Activated CD4-positive, CD25-positive, alpha-beta regulatory T cell (primary cell): ENCODE measurements at places on chromosomes 5 and 9.

- DNase-seq: no peak
These were observed 183.1 kb downstream of the TRIO start for GRCh38 chr5:14326035-14326903.

- no peak for DNase-seq
These were observed 100.3 kb downstream of the NSG2 start for GRCh38 chr5:174145821-174146220.

GRCh38 chr5:58961631-58962280 is 378.9 kb downstream of the RAB3C start:
- no peak for DNase-seq

GRCh38 chr5:172110260-172110815 is 77.7 kb downstream of the STK10 start:
- DNase-seq: no peak

DNA sequence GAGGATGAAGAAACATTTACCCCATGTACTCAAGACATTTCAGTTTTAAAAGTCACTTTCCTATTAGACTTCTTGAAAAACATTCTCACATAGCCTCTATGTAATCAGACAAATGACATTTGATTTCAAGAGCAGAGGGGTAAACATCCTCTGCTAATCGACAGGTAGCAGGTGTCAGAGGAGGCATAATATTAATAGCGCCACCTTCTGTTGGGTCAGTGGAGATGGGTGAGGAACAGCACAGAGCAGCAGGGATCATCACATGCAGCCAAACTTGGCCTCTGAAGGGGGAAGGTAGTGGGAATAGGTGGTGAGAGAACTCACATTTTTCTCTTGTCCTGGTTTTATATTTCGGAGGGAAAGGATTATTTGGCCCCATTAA is 3.3 kb upstream of the LSM11 start:
- no peak for DNase-seq

DNA sequence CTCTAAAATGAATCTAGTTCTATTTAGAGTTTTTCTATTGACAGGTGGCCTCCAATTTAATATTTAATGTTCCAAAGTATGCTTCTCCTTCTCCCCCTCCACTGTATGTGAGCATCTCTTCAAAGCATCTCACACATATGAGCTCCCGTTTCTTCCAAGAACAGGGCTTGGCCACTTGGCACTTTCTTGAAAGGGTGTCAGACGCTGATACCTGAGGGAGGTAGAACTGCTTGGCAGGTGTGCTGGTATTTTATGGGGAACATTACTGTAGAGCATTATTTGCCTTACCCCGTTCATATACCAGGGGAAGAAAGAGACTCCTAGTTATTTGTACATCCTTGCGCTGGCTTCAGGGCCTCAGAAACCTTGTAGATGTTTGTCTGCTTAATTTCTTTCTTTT is 1.9 kb downstream of the RCL1 start:
- DNase-seq: no peak

DNA sequence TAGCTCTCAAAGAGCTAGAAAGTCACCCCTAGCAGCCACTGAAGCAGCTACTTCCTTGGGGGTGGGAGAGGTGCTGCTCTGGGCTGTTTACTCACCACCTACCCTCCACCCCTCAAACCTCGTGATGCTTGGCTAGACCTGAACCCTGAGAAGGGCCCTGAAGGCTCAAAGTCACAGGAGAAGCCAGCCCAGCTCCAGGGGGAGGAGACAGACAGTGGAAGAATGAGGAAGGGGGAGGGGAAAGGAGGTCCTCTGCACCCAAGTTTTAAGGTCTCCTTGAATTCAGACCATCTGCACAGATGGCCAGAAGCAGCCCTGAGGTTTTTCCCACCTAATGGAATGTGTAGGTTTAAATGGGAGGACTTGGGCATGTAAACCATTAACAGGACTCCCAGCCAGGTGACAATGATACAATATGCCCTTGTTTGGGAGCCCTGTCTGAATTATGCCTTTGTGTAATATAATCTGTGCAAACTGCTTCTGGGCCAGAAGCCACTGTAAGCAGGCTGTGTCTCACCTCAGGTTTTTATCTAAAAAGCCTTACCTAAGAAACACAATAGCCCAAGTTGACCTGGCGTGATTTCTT is 180.5 kb downstream of the PIK3R1 start:
- DNase-seq: no peak

DNA sequence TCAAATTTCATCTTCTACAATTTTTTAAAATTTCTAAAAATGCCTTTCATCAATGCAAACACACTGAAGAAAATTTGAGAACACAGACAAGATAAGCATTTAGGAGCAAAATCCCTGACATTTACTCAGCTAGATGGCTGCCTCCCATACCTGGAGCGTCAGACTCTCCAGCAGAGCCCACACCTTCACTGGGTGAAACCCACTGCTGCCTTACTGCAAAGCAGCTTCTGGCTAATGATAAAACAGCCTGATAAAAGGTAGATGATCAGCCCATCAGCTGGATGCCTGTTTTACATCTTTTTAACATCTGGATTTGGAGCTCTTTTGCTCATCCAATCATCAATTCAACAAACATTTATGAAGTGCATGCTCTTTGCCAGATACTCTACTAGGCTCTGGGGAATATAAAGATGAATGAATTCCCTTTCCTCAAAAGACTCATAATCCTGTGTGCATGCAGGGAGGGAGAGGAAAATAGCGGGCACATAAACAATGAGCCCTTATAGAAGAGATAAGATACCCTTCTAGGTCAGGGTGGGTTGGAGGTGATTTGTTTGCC is 271.2 kb downstream of the SAXO1 start:
- no peak for DNase-seq

DNA sequence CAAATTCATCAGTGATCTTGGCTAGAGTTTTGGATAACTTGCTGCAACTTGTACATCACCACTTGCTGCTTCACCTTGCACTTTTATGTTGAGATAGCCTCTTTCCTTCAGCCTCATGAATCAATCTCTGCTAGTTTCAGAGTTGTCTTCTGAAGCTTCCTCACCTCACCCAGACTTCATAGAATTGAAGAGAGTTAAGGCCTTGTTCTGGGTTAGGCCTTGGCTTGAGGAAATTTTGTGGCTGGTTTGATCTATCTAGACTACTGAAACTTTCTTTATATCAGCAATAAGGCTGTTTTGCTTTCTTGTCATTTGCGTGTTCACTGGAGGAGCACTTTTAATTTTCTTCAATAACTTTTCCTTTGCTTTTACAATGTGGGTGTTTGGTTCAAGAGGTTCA is 12.8 kb downstream of the FER start:
- no peak for DNase-seq

DNA sequence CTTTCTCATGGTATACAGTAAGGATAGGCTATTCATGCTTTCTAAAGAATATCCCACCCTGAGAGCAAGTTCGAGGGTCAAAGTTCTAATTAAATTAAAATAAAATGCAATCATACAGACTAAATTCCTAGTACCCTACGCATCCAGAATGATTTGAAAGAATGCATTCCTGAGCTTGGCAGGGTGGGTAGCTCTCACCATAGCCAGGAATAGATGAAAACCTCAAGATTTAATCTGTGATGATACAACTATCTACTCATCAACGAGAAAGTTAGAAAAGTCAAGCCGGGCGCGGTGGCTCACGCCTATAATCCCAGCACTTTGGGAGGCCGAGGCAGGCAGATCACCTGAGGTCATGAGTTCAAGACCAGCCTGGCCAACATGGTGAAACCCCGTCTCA is 32.3 kb downstream of the SERINC5 start:
- DNase-seq: no peak

GRCh38 chr9:4762886-4763541 is 22.0 kb upstream of the AK3 start:
- no peak for DNase-seq

DNA sequence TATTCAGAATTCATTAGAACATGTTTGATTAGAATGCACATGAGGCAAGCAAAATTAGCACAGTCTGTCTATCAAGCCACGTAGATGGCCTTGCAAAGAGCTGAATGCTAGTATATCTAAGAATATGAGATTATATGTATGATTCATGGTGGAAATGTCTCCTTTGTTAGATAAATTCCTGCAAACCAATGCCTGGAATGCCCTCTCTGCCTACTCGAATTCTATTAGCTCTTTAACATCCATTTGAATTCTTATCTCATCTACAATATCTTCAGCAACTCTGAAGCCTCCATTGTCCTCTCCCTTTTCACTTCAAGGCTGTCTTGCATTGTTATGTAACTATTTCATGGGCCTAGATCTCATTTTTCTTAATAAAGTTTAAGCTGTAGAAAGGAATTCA is 205.5 kb downstream of the TMC1 start:
- DNase-seq: no peak

- no peak for DNase-seq
These were observed 247.1 kb downstream of the LRRC70 start for GRCh38 chr5:62825623-62826220.

DNA sequence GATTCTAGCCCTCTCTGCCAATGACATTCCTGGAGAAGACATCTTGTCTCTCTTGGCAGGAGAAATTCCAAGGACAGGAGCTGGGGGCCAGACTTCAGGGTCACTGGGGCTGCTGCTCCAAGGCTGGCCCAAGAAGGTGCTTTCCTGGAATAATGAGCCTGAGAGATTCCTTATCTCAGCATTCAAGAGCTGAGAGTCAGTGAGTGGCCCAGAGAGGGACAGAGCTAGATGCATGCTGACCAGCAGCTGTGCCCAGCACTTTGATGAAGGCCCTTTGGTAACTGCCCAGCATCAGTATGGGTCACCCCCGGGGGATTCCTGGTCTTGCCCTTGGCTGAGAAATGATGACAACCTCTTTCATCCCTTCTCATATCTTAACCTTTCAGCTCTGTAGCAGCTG is 47.7 kb upstream of the CTNNA1 start:
- DNase-seq: no peak

- no peak for DNase-seq
These were observed 230.1 kb downstream of the PBX3 start for GRCh38 chr9:125977223-125977622.

DNA sequence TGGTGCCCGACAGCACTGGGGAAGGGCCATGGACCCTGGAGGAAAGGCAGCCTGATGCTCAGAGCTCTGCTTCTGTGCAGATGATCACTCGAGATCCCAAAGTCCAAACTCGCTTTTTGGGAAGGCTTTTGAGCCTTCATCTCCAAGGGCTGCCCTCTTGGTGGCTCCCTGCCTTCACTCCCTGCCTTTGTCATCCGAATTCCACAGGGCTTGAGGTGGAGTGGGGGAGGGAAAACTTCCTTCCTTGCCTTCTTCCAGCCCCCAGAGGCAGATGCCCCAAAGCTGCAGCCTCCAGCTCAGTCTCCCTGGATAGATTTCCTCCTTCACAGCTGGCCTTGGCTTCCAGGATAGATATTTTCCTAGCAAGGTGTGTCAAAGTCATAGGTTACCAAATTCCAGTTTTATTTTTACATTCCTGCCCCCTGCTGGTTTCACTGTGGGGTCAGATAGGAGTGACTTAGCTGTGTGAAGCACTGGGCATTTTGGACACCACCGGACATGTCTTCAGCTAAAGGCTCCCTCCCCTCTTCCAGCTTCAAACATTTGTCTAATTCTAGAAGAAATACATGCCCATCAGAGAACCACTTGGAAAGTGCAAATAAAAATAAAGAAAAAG is 268.2 kb downstream of the HSPA4 start:
- no peak for DNase-seq

DNA sequence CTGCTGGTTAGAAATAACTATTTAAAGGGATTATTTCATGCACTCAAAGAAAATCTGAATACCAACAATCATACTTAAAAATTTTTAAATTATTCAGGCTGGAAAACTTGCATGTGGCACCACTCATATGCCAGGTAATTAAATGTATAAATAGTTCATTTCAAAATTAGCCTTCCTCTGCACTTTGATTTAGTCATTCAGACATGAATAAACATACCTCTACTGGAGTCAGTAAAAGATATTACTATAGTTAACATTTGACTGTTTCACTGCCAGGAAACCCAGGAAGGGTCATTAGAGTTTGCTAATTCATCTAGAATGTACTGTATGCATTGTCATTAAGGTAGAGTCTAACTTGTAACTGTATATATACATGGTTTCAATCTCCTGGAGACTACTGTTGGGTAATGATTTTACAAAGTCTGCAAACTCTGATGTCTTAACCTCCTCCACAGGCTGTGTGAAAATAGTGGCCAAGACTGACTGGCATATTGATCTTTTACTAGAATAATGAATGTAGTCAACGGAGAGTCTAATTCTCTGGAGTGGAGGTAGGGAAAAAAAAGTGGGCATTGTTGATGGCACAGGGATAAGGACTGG is 43.7 kb downstream of the TEX10 start:
- no peak for DNase-seq

GRCh38 chr9:6230037-6230780 is 14.6 kb downstream of the IL33 start:
- DNase-seq: no peak

DNA sequence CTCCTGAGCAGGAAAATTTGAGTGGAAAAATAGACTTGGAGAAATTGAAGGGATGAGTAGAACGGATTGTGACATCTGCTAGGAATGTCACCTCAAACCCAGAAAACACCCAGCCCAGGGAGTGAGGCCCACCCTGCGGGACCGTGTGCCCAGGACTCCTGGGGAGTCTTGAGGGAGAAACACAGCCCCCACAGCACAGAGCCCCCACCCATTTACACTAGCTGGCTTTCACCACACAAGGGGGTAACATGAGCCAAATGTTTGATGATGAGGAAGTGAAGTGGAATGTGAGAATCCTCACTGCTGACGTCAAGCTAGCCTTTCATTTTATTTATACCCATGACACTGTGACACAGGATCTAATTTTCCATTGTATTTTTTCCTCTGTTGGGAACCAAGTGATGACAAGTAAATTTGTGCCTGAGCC is 42.8 kb upstream of the PDE8B start:
- DNase-seq: no peak

DNA sequence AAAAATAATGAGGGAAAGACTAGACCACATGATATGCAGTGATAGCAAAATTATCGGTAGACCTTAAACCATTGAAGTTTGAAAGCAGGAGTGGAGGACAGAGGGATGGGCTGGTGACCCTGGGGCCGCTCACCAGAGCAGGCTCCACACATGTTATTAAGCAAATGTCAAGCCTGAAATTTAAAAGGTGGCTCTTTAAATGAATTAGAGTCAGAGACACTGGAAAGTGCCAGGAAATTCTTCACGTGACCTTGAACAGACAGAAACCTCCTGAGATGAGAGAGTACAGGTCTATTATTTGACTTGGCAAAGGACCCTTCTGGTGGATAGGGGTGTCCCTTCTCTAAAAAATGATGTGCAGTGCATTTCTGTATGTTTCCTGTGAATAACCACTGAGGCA is 111.0 kb upstream of the CPEB4 start:
- DNase-seq: no peak

DNA sequence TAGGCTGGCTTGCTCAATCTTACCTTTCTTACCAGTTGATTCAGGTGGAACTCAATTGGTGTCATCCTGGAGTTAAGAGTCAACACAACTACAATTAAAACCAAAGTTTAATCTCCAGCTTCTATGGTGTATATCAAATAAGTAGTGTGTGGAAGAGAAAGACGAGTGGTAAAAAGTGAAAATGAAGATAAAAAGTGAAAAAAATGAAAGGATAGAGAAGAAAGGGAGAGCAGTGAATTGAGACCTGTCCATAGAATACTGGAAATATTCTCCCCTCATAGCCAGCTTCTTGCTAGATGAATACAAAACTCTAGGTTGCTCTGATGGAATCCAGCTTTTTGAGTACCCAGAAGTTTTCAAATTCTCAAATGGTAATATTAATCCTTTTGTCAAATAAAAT is 76.4 kb downstream of the MEGF10 start:
- no peak for DNase-seq

- DNase-seq: no peak
These were observed 229.9 kb upstream of the DAB2 start for GRCh38 chr5:39654715-39655114.
